ENCODE measurements at places on chromosomes 16 and 17. TPM values are rescaled to one million over a fixed set of nuclear protein-coding genes. Genes with fewer than 3 reads are reported as not detected.

DNA sequence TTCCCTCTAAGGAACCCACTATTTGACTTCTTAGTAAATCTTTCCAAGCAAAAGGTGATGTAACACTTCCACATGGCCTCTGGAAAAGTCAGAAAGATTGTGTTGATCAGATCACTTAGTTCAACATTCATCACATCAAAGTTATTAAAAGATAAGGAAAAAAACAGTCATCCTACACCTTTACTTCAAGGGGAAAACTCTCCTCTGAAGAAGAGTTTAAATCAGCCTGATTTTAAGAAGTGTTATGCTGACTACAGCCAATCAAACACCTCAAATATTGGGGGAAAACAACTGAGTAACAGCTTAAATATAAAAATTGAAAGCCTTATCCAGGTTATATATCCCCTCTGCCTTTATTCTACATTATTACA, 19.6 kb upstream of the COPRS start:
- no peaks in the 10 kb centered on the region for H3K36me3 ChIP-seq
- H3K4me3 ChIP-seq, result no peak overlapping the region
- DNase-seq, result no peak
- H3K4me1 ChIP-seq, result no peaks in the 10 kb centered on the region
- no peak overlapping the region for H3K27ac ChIP-seq

- peaks cover 33% of the 10 kb centered on the region for H3K4me1 ChIP-seq
- no peaks in the 10 kb centered on the region for H3K36me3 ChIP-seq
- no peak overlapping the region for H3K4me3 ChIP-seq
- no peak overlapping the region for H3K27ac ChIP-seq
Observed at GRCh38 chr17:17928398-17929287, 43.6 kb downstream of the TOM1L2 start.

- no peak overlapping the region for H3K4me3 ChIP-seq
- no peaks in the 10 kb centered on the region for H3K27me3 ChIP-seq
- H3K27ac ChIP-seq, result no peak overlapping the region
- H3K36me3 ChIP-seq, result no peaks in the 10 kb centered on the region
- H3K4me1 ChIP-seq, result peaks cover 29% of the 10 kb centered on the region
Observed at GRCh38 chr16:50173316-50173715, 20.2 kb downstream of the TENT4B start.

DNA sequence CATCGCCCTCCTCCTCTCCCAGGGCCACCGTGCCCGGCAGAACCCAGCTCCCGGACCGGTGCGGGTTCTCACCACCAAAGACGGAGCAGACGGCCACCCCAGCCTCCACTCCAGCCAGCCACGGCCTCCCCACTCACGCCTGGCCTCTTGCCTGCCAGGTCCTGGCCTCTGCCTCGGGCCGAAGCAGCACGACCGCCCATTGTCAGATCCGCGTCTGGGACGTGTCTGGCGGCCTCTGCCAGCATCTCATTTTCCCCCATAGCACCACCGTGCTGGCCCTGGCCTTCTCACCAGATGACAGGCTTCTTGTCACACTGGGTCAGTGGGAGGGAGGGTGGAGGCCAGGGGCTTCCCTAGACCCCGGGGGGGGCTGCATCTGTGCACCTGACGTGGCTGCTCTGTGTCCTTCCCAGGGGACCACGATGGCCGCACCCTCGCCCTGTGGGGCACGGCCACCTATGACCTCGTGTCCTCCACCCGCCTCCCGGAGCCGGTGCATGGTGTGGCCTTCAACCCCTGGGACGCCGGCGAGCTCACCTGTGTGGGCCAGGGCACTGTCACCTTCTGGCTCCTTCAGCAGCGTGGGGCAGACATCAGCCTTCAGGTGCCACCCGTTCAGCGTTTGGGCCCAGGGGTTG, 6.6 kb upstream of the RHOT2 start:
- peak overlapping the region; percentile 90 for H3K27ac ChIP-seq
- DNase-seq, result no peak
- H3K36me3 ChIP-seq, result no peaks in the 10 kb centered on the region
- H3K4me1 ChIP-seq, result peaks cover 13% of the 10 kb centered on the region
- no peaks in the 10 kb centered on the region for H3K27me3 ChIP-seq
- no peak overlapping the region for H3K4me3 ChIP-seq

GRCh38 chr16:86712158-86713009, 134.0 kb downstream of the FOXL1 start:
- H3K36me3 ChIP-seq, result no peaks in the 10 kb centered on the region
- no peaks in the 10 kb centered on the region for H3K27me3 ChIP-seq
- H3K27ac ChIP-seq, result no peak overlapping the region
- no peak for DNase-seq

DNA sequence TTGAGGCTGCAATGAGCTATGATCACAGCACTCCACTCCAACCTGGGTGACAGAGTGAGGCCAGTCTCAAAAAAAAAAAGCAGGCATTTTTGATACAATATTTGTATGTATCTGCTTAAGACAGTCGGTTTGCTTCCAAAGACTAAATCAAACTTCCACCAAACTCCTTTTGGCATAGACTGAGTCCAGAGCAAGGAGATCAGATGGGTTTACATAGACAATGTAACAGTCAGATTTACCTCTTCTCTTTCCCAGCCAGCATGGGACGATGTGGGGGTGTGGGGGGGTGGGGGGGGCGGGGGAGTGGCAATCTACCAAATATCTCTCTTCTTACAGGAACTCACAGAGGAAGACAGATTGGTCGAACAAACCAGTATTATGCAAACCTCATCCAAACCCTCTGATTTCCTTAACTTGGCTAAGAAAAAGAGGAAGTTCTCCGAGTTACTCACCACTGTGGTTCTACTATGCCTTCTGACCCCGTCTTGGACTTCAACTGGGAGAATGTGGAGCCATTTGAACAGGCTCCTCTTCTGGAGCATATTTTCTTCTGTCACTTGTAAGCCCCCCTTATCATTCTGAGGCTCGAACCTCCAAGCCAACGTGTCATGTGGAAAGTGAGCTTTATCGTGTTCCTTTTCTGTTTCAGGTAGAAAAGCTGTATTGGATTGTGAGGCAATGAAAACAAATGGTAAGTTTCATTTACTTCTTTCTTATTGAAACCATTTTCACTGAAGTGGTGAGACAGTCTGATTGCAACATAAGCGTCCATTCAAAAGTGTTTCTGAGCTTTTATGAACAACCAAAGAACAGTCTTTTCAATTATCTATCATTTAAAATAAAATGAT, at the start of gene MILR1:
MILR1 (plus strand) TSS at position 451 of the 848 bp plus-strand sequence; CDS start at position 505, 54 bp downstream.
- no peak within 1 kb of the TSS for H3K4me3 ChIP-seq
- DNase-seq, result no peak
- H3K27ac ChIP-seq, result peak within 1 kb of the TSS; percentile 64
- H3K36me3 ChIP-seq, result no peaks in the 10 kb centered on the region

- no peak overlapping the region for H3K27ac ChIP-seq
- H3K27me3 ChIP-seq, result no peaks in the 10 kb centered on the region
- no peak overlapping the region for H3K4me3 ChIP-seq
- H3K36me3 ChIP-seq, result no peaks in the 10 kb centered on the region
Observed at GRCh38 chr16:65846210-65846602, 520.3 kb upstream of the CDH5 start.

DNA sequence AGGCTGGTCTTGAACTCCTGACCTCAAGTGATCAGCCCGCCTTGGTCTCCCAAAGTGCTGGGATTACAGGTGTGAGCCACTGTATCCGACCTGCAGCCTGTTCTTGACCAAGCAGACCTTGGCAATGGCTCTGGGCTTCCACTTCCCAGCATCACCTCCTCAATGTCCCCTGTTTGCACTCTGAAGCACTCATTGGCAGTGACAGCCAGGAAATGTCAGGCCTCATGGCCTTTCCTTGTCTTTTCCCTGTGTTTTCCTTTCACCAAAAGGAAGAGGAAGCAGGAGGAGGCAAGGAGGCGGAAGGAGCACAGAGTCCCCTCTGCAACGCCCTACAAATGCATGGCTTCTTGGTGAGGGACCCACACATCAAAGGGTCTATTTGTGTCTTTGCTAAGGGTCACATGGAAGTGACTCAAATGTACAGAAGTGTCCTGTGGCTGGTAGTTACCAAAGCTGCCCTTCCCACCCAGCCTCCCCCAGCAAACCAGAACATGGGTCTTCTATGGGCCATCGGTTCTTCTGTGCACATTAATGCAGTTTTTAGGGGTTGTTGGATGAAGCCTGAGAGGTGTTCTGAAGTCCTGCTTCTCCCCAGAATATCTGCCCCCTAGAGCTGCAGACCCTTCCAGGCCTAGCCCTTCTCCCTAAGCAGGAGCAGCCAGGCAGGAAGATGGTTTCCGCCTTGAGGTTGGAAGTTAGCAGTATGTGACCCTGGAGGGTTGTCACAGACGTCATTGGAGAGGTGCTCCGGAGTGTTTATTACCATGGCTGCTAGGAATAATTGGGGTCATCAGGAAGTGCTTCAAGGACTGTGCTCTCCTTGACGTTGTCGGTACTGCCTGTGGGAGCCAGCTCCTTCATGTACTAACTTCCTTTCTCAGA, 60.8 kb downstream of the WIPI1 start:
- H3K4me1 ChIP-seq, result peaks cover 18% of the 10 kb centered on the region
- H3K27ac ChIP-seq, result no peak overlapping the region
- H3K36me3 ChIP-seq, result no peaks in the 10 kb centered on the region
- no peaks in the 10 kb centered on the region for H3K27me3 ChIP-seq
- DNase-seq, result no peak

GRCh38 chr17:47072886-47073285, 93.8 kb upstream of the RPRML start:
- no peak for DNase-seq
- H3K4me3 ChIP-seq, result no peak overlapping the region
- no peak overlapping the region for H3K27ac ChIP-seq
- H3K27me3 ChIP-seq, result no peaks in the 10 kb centered on the region

DNA sequence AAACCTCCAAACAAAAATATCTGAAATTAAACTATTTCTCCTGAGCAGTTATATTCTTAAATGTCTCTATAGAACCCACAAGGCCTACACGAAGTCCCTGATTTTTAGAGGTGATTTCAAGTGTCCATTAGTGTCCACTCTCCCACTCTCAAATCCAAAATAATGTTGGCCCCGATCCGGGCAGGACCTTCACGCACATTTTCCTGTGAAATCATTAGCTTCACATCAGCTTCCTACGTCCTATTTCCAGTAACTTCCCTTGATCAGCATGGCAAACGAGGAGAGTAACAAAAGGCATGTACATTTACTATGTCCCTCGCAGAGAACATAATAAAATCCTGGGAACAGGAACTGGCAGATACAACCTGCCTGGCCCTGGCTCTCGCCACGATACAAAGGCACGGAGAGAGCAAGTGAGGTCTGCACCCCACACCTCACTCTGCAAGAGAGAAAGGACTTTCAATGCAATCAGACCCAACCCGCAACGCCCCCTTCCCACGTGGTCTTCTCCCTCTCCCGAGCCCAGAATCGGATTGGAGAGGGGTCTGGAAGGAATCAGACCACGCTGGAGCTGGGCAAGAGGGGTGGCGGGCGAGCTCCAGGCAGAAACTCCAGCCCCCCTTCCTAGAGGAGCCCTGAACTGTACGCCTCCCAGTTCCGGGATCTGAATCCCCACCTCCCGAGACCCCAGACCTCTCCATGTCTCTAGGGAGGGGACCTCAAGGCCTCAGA, 17.5 kb upstream of the C17orf78 start:
- peak overlapping the region; percentile 59 for H3K27ac ChIP-seq
- peaks cover 14% of the 10 kb centered on the region for H3K4me1 ChIP-seq
- no peaks in the 10 kb centered on the region for H3K27me3 ChIP-seq

DNA sequence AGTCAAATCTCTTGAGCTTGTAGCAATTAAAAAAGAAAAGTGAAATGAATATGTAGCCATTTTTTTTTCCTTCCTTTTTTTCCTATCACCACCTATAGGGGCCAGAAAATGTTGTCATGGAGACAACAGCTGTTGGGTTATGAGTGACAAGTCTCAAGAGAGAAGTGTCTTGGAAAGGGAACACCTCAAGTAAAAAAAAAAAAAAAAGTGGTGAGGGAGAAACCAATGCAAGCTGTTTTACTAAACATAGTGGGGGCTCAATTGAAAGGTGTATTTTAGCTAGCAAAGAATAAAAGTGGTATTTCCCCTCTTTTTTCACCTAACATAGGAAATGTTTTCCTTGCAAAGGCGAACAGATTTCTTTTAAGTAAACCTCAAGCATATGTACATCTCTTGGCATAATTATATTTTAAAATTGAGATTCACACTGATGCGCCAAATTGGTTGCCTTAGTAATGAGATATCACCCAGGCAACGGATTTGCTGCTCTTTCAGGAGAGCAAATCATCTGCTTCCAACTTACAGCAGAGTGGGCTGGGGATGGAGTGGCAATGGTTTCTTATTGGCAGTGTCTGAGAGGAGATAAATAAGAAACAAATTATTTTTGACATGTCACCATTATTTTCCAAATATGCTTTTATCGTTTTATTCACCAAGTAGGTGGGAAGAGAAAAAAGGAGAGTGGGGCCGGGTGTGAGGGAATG, 183.6 kb downstream of the MYO1D start:
- H3K36me3 ChIP-seq, result no peaks in the 10 kb centered on the region
- no peak for DNase-seq
- no peaks in the 10 kb centered on the region for H3K27me3 ChIP-seq
- H3K4me1 ChIP-seq, result no peaks in the 10 kb centered on the region

GRCh38 chr17:75576661-75577060, 10.9 kb upstream of the MYO15B start:
- H3K27ac ChIP-seq, result no peak overlapping the region
- no peaks in the 10 kb centered on the region for H3K36me3 ChIP-seq
- H3K4me3 ChIP-seq, result no peak overlapping the region
- peaks cover 8% of the 10 kb centered on the region for H3K4me1 ChIP-seq

- H3K27me3 ChIP-seq, result no peaks in the 10 kb centered on the region
- H3K4me3 ChIP-seq, result no peak overlapping the region
- H3K27ac ChIP-seq, result no peak overlapping the region
- DNase-seq, result no peak
- H3K4me1 ChIP-seq, result peaks cover 21% of the 10 kb centered on the region
Observed at GRCh38 chr16:69319381-69319780, 8.2 kb downstream of the VPS4A start.

DNA sequence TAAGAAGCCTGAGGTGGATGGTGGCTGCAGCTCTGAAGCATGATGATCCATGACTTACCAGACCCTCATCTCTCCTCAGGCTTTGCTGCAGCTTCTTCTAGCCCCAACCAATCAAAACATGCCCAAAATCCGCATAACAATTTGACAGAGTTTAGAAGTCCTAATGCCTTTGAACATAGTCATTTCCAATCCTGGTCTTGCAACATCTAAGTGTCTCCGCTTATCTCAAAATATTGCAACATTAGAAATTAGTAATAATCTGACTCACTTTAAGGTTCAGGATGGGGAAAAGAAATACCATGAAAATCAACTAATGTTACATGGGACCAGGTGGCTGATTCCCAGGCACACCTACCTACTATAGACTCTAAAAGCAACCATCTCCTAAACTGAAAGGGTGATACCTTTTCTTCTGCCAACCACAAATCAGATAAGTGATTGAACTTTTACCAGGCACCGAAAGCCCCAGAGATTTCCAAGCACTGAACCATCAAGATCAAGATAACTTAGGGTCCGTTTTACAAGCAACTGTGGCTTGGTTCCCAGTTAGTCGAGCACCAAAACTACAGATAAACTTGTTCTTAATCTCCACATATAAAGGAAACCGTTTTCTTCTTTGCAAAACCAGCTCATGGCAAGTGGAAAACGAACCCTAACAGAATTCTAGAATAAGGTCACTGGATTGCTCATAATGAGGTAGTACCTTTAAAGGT, 14.0 kb downstream of the ERN1 start:
- H3K4me1 ChIP-seq, result peaks cover 84% of the 10 kb centered on the region
- H3K4me3 ChIP-seq, result no peak overlapping the region
- no peaks in the 10 kb centered on the region for H3K27me3 ChIP-seq
- H3K36me3 ChIP-seq, result no peaks in the 10 kb centered on the region

Gene SMIM5
- total RNA-seq, result 0.17 TPM

Gene TVP23B
- 42.5 TPM for total RNA-seq

Gene SIRT7
- total RNA-seq, result 10.6 TPM

Gene MRPL28
- total RNA-seq, result 121 TPM

Gene TRAP1
- total RNA-seq, result 88.1 TPM

Gene EME1
- total RNA-seq, result 1.2 TPM

Gene CCDC182
- total RNA-seq, result not detected

Gene KRT23
- not detected for total RNA-seq

Gene TEKT1
- not detected for total RNA-seq

Gene PPP1R27
- 0.92 TPM for total RNA-seq

Gene GLP2R
- total RNA-seq, result 0.07 TPM
